ENCODE measurements at places on chromosomes 2 and 18.

GRCh38 chr2:44286884-44287638 is 11.8 kb downstream of the SLC3A1 start:
- DNase-seq = no peak

DNA sequence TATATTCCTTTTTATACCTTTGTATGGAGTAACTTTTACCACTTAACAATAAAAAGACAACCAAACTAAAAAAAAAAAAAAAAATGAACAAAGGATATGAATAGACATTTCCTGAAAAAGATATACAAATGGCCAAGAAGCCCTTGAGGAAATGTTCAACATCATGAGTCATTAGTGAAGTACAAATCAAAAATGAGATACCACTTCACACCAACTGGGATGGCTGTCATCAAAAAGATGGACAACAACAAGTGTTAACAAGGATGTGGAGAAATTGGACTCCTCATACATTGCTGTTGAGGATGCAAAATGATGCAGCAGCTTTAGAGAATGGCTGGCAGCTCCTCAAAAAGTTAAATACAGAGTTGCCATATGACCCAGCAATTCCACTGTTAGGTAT is 22.6 kb upstream of the SCYGR2 start:
- no peak for DNase-seq

DNA sequence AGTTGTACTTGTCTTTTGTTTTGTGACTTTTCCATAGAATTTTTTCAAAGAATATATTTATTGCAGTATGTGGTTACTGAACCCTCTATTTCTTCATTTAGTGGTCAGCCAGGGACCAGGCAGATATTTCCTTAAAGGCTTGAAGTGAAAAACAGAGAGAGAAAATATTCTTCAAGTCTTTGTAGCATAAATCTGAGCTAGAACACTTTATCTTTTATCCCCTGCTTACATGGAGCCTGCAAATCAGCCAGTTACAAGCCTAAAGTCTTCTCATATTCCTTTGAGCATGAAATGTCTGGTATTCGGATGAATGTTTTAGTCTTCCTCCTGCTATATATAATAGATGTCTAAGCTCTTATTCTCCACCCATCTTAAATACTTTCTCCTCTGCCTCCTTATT is 1557.5 kb upstream of the ACVR2A start:
- DNase-seq = no peak

DNA sequence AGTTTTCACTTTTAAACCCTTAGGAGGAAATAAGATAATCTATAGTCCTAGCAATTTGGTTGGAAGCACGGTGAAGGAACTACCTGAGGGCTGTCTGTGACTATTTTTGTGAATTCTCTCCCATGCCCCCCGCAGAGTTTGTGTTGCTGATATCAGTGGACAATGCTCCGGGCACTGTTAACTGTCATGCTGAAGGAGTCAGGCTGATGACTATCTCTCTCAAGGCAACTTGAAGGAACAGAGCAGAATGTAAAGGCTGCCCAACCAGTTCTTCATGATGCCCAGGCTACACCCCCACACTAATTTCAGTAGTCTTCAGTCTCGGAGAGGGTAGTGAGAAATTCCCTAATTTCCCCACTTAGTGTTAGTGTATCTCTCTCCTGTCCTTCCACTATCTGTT is 21.6 kb upstream of the RAB6C start:
- no peak for DNase-seq

GRCh38 chr18:35203067-35203466 is 37.8 kb upstream of the ZNF397 start:
- DNase-seq = peak; percentile 78

DNA sequence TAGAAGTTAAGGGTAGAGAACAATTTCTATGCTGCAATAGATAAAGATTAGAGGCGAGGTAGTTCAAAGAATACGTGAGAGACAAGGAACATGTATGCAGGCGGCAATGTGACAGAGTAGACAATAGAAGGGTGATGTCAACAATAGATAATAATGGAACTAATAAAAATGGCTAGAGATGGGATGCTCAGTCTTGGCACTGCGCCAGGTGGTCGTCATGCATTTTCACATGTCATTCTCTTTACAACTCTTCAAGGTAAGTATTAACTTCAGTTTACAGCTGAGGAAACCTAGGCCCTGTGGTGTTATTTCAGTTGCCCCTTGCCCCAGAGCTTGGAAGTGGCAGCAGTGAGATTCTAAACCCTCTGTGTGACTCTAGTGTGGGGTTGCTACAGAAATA is 890.7 kb upstream of the CELF4 start:
- DNase-seq = no peak

DNA sequence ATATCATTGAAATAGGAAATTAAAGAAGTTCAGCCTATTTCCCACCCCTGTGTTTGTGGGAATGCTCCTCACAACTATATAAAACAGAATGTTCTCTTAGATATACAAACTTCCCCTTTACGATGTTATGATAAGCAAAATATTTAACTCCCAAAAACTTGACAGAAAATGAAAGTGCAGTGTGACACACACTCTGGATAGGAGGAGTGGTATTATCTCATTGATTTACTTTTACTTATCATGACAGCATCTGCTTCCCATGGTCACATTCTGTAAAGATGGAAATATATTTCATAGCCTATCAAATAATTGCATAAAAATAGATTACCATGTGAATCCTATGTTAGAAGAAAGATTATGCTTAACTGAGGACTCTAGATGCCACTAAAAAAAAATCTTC is 96.6 kb upstream of the STK17B start:
- no peak for DNase-seq

DNA sequence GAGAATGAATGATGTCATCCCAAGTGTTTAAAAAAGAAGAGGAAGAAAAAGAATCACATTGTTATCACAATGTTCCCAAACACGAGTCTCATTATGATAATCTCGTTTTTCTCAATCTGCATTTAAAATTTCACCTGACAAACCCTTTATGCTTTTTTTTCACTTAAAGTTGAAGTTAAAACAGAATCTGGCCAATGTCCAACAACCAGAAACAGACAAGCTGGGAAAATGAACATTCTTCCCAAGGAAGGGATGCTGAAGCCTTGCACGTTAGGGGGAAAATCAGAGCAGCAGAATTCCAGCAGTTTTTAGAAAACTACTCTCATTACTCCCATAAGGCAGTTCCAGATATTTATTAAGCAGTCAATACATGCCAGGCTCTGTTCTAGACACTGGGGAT is 245.3 kb downstream of the TMEM182 start:
- no peak for DNase-seq

DNA sequence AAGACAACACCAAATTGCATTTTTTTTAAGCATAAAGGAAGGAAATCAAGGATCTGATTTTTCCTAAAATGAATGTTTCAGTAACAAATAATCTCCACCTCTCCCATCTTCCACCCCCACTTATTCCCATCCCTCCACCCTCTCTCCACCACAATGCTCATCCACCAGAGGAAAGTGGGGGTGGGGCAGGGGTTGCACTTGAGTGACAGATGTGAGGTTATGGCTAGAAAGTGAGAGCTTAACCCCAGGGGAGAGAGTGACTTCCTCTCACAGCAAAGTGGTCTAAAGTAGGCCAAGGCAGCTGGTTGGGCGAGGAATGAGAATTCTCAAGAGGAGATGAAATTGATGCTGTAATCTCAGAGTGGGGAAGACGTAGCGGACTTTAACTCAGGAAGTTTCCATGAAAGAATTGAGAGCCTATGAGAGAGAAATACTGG is 104.7 kb downstream of the HNRNPLL start:
- DNase-seq = no peak

GRCh38 chr2:38176619-38177021 is 100.7 kb upstream of the CYP1B1 start:
- DNase-seq = peak; percentile 96

- no peak for DNase-seq
Observed at GRCh38 chr2:28654663-28655320, 96.8 kb upstream of the PPP1CB start.

DNA sequence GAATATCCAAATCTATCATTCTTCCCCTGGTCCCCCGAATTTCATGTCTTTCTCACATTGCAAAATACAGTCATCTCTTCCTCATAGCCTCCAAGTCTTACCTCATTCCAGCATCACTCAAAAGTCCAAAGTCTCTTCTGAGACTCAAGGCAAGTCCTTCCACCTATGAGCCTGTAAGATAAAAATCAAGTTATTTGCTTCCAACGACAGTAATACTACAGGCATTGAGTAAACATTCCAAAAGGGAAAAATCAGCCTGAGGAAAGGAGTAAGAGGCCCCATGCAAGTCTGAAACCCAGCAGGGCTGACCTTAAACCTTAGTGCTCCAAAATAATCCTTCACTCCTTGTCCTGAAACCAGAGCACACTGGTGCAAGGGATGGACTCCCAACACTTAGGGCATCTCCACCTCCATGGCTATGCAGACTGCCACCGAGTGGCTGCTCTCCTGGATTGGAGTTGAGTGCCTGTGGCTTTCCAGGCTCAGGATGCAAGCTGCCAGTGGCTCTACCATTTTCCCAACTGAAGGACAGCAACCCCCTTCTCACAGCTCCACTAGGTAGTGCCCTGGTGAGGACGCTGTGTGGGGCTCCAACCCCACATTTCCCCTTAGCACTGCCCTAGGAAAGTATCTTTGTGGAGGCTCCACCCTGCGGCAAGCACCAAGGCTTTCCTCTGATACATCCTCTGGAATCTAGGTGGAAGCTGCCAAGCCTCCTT is 16.3 kb downstream of the DTNA start:
- no peak for DNase-seq

- no peak for DNase-seq
Observed at GRCh38 chr18:2070631-2071030, 500.7 kb downstream of the METTL4 start.

DNA sequence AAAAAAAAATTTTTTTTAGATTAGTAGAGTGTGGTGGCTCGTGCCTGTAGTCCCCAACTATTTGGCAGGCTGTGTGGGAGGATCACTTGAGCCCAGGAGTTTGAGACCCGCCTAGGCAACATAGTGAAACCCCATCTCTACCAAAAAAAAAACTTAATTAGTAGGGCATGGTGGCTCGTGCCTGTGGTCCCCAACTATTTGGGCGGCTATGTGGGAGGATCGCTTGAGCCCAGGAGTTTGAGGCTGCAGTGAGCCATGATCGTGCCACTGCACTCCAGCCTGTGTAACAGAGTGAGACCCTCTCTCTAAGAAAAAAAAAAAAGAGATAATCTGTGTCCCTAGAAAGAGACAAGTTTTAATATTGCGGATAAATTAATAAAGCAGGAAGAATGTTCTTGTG is 8.8 kb downstream of the GPR55 start:
- DNase-seq = no peak

DNA sequence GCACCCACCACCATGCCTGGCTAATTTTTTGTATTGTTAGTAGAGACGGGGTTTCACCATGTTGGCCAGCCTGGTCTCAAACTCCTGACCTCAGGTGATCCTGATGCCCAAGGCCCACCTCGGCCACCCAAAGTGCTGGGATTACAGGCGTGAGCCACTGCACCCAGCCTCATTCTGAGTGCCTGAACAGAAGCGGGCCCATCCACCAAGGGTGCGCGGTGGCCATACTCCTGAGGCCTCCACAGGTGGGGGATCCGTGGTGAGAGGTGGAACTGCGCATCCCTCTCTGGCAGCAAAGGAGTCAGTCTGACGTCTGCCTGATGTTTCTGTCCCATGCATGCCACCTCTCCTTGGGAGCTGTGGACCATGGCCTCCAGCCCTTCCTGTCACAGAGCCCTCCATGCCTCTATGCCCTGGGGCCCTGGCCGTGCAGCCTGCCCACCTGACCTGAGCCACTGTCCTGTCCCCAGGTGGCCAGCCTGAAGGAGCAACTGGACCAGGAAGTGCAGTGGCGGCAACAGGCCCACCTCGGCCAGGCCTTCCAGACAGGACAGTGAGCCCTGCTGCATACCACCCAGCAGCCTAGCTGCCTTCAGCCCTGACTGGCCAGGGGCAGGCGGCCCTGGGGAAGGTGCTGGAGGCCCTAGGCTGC is 7.6 kb upstream of the SNED1 start:
- DNase-seq = no peak

DNA sequence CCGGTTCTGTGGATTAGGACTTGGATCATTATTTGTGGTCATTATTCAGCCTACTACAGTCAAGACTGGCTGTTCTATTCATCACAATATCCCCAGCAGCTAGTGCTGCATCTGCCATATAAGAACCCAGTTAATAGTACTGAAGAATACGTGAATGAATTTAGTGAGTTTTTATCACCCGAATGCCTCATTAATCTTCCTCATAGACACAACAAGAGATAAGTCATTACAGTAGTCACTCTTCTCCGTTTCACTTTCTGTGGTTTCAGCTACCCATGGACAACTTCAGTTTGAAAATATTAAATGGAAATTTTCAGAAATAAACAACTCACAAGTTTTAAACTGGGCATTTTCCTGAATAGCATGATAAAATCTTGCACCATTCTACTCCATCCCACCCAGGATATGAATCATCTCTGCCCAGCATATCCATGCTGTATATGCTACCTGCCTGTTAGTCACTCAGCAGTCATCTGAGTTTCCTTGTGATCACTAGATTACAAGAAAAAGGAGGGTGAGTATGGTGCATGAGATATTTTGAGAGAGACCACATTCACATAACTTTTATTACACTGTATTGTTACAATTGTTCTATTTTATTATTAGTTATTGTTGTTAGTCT is 363.7 kb upstream of the CHAC2 start:
- peak; percentile 42 for DNase-seq

DNA sequence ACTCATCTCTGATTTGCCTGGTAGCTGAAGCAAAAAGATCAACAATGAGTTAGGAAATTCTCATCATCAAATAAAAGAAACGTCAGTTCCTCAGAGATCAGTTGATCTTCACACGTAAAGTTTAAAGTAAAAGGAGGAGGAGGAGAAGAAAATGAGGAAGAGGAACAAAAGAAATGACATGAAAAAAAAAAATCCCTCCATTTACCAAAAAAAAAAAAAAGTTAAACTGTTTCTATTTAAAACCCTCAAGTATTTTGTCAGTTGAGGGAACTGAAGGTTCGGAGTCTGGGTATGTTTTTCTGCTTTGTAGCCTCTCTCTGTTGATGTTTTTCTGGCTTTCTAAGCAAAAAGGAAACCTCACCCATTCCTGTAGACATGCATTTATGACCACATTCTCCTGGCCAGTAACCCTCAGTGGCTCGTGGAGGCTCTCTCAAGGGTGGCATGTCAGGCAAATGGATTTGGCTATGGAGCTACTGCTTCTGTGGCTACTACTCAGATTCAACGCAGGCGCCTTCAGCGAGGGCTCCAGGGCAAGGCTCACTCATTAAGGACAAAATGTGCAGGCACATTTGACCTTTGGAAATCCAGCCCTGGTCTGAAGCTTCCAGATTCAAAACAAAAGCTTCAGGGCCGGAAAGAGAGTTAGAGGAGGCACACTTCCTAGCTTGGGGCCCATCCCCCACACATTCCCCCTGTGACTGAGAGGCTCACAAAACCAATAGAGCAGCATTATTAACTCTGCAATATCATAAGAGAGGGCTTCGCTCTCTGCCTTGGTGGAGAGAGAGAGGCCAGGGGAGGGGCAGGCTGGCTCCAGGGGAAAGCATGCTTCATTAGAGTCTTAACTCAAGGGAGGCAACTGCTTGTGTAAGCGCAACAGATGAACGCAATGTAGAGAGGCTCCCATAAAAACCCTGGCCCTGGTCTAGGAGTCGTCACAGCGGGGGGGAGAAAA is 22.3 kb downstream of the KLF7 start:
- DNase-seq = peak; percentile 91

All from AG10803 (cell line).